ENCODE measurements at places on chromosomes 12 and 14.

GRCh38 chr12:48927261-48927660 is 2.0 kb upstream of the FKBP11 start:
- no peak for DNase-seq

DNA sequence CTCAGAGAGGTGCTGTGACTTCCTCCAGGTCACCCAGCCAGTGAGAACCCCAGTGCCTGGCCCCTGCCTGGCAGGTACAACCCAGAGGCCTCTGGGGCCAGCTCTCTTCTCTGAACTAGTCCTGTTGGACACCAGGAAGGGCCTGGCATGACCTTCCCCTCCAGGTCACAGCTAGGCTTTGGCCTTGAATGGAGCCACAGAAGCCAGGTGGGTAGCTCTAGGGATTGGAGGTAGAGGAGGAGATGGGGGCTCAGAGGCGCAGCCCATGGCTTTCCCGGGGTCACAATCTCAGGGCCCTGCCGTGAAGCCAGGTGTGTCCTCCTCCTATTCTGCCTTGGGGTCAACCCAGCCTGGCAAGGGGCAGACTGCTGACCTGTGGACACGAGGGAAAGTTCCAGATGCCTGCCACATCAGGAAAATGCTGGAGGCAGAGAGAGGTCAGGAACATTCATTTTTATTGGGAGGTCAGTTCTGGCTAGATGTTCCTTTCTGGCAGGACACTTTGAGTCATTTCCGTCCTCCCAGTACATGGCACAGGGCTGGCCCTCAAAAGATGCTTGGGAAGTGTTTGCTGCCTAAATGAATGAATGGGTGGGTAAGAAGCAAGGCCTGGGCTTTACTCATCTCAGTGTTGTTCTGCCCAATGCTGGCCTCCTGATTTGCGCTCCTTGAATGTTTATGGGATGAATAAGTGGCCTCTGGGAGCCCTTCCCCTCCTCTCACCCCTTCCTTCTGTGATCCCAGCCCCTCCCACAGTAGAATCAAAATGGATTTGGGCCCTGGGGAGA is 25.4 kb downstream of the FAM222A start:
- DNase-seq = no peak

- DNase-seq = no peak
Observed at GRCh38 chr14:33370426-33370825, 431.7 kb downstream of the NPAS3 start.

DNA sequence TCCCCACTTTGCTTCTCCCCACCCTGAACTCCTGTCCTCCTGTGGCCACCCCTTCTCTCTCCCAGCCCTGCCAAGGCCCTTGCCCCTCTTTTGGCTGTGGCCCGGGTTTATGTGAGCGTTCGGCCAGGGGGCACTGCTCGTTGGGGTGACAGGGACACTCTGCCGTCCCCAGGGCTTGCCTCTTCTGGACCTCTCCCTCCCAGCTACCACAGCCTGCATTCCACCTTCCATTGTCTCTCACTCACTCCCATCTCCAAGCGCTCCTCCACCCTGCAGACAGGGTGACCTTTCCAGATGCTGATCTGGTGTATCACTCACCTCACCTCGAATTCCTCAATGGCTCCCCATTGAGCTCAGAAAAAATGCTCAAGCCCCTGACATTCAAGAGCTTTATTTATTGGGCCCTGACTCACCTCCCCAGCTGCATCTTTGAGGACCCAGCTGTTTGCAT is 1.4 kb downstream of the SERPINA9 start:
- DNase-seq = no peak

DNA sequence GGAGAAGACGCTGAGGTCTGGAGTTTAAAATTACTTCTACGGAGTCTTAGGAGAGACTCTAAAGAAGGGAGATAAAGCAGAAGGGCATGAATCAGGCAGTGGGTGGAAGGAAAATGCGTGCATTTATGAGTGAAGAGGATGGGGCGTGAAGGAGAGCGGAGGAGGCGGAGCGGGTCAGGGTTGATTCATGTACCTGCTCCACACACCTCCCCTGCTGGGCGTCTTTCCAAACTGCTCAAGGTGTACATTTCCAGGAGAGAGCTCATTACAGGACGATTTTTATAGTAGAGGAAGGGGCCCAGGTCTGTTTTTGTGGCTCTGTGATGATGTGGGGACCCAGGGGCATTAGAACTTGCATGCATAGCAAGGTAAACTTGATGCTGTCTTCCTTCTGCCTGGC is 65.0 kb upstream of the ASPG start:
- DNase-seq = no peak

DNA sequence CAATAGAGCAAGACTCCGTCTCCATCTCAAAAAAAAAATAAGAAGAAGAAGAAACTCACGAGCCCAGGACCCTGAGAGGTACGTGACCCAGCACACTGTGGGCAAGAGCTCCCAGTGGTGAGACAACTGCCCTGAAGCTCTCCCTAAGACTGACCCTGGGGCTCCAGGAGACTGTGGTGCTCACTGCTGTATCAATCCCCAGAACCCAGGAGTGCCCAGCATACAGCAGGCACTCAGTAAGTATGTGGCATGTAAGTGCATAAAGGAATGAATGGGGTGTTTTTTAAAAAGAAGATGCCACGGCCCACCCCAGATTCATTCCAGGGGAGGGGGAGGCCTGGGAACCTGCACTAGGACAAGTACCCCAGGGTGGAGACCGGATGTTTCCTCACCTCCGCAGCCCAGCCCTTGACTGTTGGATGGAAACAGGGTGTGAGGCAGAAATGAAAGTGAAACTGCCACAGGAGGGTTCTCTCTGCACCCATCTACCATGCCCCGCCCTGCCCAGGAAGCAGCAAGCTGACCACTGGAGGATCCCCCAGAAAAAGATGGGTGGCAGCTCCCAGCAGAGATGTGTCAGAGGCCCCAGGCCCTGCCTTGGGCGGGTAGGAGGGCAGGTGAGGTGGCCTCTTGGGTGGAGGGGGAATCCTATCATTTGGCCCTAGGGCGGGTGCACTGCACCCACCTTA is 12.2 kb downstream of the ITPK1 start:
- peak; percentile 55 for DNase-seq

- no peak for DNase-seq
Observed at GRCh38 chr12:77357655-77358054, 292.3 kb upstream of the E2F7 start.

DNA sequence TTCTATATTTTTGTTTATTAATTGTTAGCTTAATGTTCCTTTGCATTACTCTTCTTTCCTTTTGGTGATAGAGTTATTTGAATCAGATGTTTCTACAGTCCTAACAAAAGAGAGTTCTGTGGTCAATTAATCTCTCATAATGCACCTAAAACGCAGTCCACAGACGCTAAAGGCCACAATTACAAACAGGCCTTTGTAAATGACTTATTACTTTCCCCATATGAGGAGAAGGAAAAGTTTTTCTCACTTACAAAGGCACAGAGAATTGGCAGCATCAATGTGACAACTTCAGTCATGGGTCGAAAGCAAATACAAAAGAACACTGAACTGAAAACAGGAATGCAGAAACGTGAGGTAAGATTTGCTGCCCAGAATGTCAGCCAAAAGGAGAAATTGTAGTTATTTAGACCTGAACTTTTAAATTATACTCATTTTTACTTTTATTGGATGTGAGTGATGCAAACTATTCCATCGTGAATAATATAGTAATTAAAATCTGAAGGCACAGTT is 142.0 kb upstream of the SYT10 start:
- no peak for DNase-seq
